NCI-H1105 (cell line): ENCODE measurements at places on chromosomes 13 and 19.

- DNase-seq, result no peak
Observed at GRCh38 chr13:99075268-99076191, 97.7 kb upstream of the DOCK9 start.

- DNase-seq, result no peak
Observed at GRCh38 chr13:114128348-114128623, 4.1 kb downstream of the RASA3 start.

DNA sequence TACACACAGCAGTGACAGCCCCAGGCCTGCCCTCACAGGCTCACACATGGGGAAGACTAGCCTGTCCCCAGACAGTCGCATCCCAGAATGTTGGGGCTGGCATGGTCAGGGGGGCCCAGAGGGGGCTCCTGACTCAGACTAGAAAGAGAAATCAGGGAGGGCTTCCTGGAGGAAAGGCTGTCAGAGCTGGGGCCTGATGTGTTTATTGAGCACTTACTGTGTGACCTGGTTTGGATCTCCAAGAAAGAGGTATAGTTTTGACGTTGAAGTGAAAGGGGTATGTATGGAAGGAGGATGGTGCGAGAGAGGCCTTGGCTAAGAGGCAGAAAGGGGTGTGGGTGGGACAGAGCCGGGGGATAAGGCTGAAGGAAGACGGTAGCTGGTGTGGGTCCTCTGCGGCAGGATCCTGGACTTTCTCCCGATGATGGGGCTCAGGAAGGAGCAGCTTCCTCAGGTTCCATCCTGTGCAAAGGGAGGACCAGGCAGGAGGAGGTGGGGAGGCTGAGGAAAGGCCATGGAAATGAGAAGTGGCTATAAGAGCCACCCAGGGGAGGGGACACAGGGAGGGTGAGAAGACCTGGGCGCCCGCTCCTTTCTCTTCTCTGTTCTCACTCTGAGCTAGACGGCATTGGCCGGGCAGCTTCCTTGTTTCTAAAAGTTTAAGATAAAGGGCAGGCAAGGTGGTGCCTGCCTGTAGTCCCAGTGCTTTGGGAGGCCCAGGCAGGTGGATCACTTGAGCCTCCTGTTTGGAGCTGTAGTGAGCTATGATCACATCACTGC lies 16.1 kb upstream of the BCL3 start:
- no peak for DNase-seq

- DNase-seq, result no peak
Observed at GRCh38 chr13:51330791-51331190, 8.7 kb upstream of the SERPINE3 start.

GRCh38 chr13:74930402-74931165 lies 551.4 kb downstream of the TBC1D4 start:
- no peak for DNase-seq

DNA sequence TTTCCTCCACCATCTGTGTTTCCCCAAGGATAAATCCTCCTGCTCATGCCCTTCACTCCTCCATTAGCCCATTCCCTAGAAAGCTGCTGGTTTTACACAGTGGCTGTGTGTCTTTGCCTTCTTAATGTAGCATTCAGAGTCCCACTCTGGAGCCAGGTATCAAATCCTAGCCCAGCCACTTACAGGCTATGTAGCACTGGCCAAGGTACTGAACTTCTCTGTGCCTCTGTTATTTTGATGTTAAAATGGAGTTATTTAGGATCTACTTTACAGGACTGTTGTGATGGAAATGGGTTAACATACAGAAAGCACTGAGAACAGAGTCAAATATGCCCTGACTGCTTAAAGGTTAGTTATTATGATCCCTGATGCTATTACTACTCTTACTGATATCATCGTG lies 1.5 kb upstream of the ZSCAN4 start:
- DNase-seq, result no peak

DNA sequence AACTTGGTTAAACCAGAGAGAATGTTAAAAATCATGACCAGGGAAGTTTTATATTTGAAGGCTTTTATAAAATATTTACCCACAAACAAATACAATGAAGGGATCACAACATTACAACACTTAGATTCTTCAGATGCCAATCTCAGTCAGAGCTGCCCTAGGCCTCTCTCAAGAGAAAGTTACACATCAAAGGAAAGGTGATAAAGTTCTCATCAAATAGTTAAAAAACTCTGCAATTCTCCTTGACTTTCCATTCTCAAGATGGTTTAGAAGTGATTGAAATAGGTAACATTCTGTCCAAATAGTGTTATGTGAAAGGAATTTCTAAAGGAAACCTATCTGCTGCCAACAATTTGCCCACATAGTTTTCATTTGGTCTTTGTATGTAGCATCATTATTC lies 1115.2 kb upstream of the MIR17HG start:
- no peak for DNase-seq

GRCh38 chr13:19606152-19606551 lies 27.3 kb upstream of the MPHOSPH8 start:
- no peak for DNase-seq

DNA sequence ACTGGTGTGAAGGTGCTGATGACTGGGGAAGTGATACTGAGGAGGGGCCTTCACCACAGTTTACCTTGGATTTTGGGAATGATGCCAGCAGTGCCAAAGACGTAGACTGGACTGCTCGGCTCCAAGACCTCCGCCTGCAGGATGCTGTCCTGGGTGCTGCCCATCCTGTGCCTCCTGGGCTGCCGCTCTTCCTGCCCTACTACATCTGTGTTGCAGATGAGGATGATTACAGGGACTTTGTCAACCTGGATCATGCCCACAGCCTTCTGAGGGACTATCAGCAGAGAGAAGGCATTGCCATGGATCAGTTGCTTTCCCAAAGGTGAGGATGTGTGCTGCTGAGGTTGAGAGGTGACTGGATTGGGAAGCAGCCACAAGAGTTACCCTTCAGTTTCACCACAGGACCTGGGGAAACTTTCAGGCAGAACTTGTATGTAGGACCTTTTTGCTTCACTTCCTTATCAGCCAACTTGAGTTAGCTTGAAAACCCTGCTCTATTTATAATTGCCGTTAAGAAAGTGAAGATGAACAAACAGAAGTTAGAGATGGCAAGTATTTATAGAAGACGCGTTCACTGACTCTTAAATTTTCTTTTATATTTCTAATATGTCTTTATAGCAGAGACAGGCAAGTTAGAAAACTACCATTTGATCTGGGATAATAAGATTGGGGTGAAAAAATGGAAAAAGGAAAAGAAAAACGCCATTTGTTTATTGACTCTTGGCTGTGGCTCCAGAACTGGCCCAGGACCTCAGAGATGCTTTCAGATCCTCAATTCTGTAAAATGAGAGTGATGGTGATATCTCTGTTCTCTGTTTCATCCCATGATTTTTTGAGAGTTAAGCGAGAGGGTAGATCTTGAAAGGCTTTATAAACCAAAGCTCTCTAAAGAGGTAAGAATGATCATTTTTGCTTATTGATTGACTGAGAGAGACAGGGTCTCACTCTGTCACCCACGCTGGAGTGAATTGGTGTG lies 5.3 kb downstream of the PDCD2L start:
- no peak for DNase-seq

DNA sequence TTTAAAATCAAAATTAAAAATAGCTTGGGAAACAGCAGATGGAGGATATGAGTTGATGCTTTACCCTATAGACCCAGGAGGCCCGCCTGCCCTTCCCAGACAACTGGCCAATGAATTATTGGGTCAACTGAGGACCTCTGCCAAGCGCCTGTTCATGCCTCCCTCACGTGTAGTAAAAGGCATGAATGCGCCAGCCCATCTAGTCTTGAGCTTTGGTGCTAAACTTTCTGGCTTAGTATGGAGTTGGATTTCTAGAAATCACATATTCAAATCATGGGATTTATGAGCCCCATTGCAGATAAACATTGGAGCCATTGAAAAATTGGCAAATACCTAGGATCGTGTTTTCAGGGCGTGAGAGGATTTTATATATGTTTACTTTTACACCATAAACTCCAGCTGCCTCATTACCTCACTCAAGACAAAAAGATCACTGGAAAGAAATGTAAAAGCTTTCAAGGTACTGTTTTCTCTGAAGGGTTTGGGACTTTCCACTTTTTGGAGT lies 47.1 kb downstream of the COL4A2 start:
- no peak for DNase-seq

- no peak for DNase-seq
Observed at GRCh38 chr13:107266657-107267056, 698.7 kb upstream of the ARGLU1 start.

GRCh38 chr19:8648240-8648639 lies 17.8 kb downstream of the NFILZ start:
- no peak for DNase-seq

GRCh38 chr19:5738423-5738822 lies 18.0 kb downstream of the CATSPERD start:
- no peak for DNase-seq

DNA sequence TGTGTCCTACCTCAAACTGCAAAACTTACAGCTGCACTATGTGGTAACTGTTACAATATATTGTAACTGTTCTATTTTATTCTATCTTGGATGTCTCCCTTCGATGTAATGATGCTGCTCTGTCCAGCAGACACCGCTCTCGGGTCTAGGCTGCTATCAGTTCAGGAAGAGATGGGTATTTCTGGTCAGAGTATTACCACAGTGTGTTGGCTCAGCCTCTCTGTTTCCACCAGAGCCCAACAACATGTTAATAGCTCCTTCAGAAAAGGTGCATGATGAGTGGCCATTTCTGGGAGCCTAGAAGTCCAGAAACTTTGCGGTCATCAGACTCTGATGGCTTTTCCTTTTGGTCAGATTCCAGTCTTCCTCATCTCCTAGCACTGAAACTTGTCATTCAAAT lies 35.9 kb upstream of the IGFL1 start:
- DNase-seq, result no peak

- DNase-seq, result no peak
Observed at GRCh38 chr19:33100894-33101644, 20.1 kb downstream of the GPATCH1 start.

GRCh38 chr19:30304540-30304939 lies 67.6 kb upstream of the ZNF536 start:
- DNase-seq, result no peak

- DNase-seq, result no peak
Observed at GRCh38 chr13:102609696-102610095, 12.9 kb downstream of the TPP2 start.

DNA sequence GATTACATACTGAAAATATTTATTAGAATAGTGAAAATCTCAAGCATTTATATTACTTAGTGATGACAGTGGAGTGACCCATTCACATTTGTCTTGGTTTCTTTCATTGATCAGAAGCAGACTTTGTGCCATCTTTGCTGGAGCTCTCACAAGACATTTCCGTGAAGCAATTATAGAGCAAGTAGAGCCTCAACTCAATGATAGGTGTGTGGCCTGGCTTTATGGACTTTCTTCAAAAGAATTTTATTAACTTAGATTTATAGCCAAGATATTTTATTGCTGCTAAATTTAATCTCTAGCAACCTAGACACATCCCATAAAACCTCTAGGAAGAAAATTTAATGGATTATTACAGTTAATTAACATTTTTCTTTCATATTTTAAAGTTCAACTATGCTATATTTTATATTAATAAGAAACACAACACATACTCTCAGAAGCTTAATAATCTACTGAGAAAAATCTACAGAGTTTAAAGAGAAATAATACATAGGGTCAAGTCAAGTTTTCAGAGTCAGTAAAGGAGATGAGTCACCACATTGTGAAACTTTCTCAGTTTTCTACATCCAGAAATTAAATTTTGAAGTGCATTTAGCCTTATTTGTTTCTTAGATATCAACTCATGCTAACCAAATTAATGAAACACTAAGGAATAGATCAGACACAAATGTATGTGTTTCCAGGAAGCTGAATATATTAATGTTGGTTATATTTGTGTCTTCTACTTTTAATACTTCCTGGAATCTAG lies 160.5 kb downstream of the LACC1 start:
- DNase-seq, result no peak

DNA sequence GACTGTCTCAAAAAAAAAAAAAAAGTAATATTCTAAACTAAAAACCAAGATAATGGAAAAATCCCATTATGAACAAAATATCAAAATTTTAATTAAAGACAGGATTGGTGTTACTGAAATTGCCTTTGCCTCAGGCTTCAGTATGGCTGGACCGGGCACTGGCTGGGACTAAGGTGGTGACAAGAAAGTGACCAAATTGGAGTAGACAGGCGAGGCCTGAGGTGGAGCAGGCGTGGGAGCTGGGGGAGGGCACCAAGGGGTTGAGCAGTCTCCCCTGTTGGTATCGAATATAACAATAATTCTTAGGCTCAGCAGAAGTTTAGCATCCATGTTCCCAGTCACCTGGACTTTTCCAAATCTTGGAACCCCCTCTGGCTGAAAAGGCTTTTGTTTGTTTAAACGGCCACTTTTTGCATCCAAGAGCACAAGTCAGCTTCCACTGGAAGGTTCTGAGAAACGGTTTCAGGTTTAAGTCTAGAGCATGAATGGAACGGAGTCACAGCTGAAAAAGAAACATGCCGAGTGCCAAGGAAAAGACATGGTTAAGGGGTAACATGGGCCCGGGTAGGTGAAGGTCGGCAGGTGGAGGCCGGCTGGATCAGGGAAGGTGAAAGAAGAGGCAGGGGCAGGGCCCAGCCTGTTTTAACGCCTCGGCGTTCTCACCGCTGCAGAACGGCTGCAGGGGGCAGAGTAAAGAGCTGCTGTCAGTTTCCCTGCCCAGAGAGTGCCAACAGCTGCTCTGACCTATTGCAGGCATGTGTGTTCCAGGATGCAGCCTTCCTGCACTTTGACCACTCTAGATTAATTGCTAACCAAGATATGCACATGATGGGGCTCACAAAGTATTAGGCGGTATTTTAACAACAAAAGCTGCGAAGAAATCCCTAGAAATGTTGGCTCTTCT lies 104.4 kb downstream of the TM9SF2 start:
- no peak for DNase-seq

- no peak for DNase-seq
Observed at GRCh38 chr13:24863748-24864540, 100.0 kb downstream of the RNF17 start.

DNA sequence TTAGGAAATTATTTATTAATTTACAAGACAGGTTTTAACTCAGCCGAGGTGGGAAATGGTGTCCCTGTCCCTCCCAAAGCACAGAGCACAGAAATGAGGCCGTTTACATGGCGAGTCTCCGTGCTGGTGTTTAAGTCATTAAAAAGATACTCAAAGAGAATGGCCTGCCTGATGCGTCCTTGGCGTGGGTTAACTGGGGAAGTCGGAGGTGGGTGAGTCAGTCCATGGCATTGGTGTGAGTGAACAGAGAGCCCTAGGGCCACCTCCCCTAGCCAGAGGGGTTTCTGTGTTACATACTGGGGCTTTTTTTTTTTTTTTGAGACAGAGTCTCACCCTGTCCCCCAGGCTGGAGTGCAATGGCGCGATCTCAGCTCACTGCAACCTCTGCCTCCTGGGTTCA lies 3.9 kb downstream of the FEM1A start:
- DNase-seq, result no peak
